Thyroid gland (tissue), 4 donors: ENCODE measurements at places on chromosomes 2 and 18.

DNA sequence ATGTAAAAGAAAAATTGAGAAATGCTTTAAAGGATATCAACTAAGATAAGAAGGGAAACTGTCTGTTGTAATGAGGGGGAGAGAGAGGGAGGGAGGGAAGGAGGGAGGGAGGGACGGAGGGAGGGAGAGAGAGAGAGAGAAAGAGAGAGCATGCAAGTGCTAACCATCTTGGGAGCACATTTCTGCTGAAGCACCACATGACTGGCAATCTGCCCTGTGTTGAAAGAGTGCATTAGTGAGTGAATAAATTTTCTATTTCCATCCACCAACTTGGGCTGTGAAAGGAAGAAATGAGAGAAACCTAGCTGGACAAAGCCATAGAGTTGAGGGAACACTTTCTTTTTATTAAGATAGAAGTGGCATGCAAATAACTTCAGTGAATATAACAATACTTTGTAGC lies 110.7 kb downstream of the TMX3 start:
- H3K27ac ChIP-seq = no peak overlapping the region
- DNase-seq = no peak
- no peaks in the 10 kb centered on the region for H3K4me1 ChIP-seq
- no peaks in the 10 kb centered on the region for H3K36me3 ChIP-seq
- H3K4me3 ChIP-seq = no peak overlapping the region

DNA sequence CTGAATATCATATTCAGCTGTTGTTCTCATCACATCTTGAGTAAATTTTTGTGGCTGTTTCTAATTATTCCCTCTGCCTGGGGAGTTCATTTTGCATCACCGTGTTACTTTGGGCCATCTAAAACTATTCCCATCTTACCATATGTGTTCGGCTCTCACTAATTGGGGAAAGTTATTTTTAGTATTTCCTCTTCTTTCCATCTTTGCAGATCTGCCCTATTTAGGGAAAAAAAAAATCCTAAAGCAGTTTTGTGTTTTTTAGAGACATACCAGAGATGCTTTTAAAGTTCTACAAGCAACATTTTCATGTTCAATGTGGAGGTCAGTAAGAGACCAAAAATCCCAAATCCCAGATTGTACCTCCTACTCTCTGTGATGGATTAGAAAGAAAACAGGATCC lies 111.3 kb upstream of the NDUFV2 start:
- H3K27me3 ChIP-seq = no peaks in the 10 kb centered on the region
- no peaks in the 10 kb centered on the region for H3K36me3 ChIP-seq
- DNase-seq = no peak
- no peak overlapping the region for H3K4me3 ChIP-seq
- no peak overlapping the region for H3K27ac ChIP-seq

DNA sequence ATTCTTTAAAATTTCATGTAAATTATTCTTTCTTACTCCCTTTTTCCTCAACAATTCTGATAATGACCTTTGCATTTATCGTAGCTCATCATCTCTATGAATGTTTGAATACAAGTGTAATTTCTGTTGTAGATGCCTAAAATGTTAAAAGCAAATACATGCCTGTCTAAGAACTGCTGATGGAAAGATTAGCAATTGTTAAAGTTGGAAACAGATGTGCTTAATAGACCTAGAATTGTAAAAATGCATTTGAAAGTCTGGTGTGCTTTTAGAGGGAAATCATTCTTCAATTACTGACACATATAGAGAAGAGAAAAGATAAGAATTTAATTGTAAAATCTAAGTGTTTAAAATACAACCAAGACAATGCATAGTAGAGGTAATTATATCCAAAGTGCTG lies 50.4 kb downstream of the CCDC102B start:
- H3K27ac ChIP-seq = no peak overlapping the region
- no peaks in the 10 kb centered on the region for H3K4me1 ChIP-seq
- no peaks in the 10 kb centered on the region for H3K27me3 ChIP-seq
- H3K4me3 ChIP-seq = no peak overlapping the region

DNA sequence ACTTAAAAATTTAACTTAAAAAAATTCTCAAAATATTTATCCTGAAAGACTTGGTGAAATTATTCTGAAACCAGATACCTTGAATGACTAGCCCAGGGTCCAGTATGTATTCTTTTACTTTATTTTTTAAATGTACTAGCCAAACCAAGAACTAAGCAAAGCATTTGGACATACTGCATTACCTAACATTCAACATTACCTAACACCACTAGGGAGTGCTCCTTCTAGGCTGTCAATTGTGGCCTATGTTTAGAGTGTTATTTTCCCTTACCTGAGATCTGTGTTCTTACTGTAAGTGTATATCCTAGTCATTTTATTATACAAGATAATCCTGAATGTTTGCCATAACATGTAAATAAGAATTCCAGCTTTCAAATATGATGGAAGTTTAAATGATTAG lies 496.6 kb downstream of the PTPRM start:
- H3K36me3 ChIP-seq = no peaks in the 10 kb centered on the region
- no peaks in the 10 kb centered on the region for H3K27me3 ChIP-seq
- H3K4me1 ChIP-seq = no peaks in the 10 kb centered on the region
- no peak overlapping the region for H3K27ac ChIP-seq
- DNase-seq = no peak

DNA sequence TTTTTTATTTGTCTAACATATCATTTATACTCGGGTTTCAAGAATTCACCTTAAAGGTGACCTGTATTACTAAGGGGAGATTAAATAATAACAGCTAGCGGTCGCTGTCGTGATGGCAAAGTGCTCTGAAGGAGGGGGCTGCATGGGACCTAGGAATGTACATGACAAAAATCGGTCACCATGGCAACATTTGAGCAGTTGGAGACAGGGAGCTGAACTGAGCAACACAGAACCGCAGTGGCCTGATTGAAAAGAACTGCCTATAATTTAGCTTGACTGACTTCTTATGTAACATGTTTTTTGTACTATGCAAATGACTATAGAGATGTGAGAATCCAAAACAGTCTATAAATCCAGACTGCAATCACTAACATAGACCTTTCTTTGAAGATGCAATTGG lies 34.3 kb upstream of the EPHA4 start:
- DNase-seq = no peak
- H3K27me3 ChIP-seq = no peaks in the 10 kb centered on the region
- no peaks in the 10 kb centered on the region for H3K36me3 ChIP-seq
- H3K4me3 ChIP-seq = no peak overlapping the region
- H3K27ac ChIP-seq = no peak overlapping the region

DNA sequence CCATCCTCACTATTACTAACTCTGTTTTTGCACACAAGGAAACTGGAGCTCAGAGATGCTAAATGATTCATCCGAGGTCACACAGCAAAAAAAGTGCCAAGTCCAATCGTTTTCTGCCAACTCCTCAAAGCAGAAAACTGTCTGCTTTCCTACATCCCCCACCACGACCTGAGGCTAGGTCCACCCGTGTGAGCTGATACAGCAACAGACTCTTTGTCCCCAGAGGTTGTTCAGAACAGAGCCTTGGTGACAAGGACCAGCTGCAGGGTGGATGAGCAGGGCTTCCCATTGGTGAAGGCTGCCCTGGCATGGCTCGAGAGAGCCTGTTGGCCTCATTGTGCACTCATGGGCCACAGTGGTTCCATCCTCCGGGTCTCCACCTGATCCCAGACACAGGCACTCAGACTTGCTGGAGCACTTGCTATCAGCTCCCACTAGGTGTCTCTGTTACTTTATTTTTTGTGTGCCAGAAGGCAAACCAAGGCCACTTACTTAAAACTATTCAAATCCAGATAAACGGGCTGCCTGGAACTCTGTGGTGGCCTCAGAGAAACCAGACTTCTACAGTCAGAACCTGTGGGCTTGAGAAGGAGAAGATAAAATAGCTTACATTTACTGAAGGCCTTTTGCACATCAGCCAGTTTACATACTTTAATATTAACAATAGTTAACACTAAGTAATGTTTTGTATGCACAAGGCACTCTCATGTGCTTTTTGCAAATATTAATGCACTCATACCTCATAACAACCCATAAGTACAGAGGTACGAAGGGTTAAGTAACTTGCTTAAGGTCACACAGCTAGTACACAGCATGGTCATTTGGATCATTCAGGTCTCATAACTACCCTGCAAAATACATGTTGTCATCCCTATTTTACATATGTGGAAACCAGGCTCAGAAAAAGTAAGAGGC lies 62.9 kb upstream of the CTIF start:
- H3K36me3 ChIP-seq = no peaks in the 10 kb centered on the region
- H3K27ac ChIP-seq = no peak overlapping the region
- H3K27me3 ChIP-seq = no peaks in the 10 kb centered on the region
- no peaks in the 10 kb centered on the region for H3K4me1 ChIP-seq
- peak; percentile 46 for DNase-seq

- no peaks in the 10 kb centered on the region for H3K36me3 ChIP-seq
- no peak overlapping the region for H3K4me3 ChIP-seq
- no peak for DNase-seq
These were observed 11.6 kb upstream of the B4GALT6 start for GRCh38 chr18:31695989-31696388.

GRCh38 chr2:100980046-100980445 lies 22.0 kb upstream of the RPL31 start:
- no peaks in the 10 kb centered on the region for H3K27me3 ChIP-seq
- H3K4me1 ChIP-seq = no peaks in the 10 kb centered on the region
- no peaks in the 10 kb centered on the region for H3K36me3 ChIP-seq
- no peak for DNase-seq

GRCh38 chr2:122034777-122035176 lies 279.3 kb downstream of the TSN start:
- H3K27ac ChIP-seq = no peak overlapping the region
- DNase-seq = no peak
- H3K4me3 ChIP-seq = no peak overlapping the region

- H3K27ac ChIP-seq = no peak overlapping the region
- H3K27me3 ChIP-seq = no peaks in the 10 kb centered on the region
- no peak for DNase-seq
- no peak overlapping the region for H3K4me3 ChIP-seq
These were observed 1.3 kb upstream of the RSAD2 start for GRCh38 chr2:6876309-6876708.

DNA sequence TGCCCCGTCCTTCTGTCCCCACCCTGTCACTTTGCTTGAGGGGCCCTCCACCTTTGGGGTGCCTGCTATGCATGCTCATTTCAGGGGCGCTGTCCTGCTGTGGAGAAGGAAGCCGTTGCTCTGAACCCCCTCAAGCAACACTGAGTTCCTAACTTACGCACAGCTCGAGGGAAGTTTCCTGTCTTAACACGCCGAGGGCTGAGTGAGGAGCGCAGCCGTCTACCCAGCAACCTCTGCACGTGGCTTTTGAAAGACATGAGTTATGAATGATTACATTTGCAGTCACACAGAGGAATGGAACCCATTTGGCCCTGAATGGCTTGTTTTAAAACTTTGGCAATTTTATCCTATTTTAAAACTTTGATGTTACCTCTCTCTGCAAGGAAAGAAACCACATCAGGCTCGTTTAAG lies 14.0 kb downstream of the RAMP1 start:
- H3K4me3 ChIP-seq = no peak overlapping the region
- H3K4me1 ChIP-seq = no peaks in the 10 kb centered on the region
- DNase-seq = no peak
- no peaks in the 10 kb centered on the region for H3K27me3 ChIP-seq
- H3K27ac ChIP-seq = no peak overlapping the region
- H3K36me3 ChIP-seq = no peaks in the 10 kb centered on the region

- DNase-seq = no peak
- H3K4me1 ChIP-seq = no peaks in the 10 kb centered on the region
- H3K4me3 ChIP-seq = no peak overlapping the region
- H3K27me3 ChIP-seq = no peaks in the 10 kb centered on the region
These were observed 140.3 kb upstream of the SLC8A1 start for GRCh38 chr2:40592218-40592617.

DNA sequence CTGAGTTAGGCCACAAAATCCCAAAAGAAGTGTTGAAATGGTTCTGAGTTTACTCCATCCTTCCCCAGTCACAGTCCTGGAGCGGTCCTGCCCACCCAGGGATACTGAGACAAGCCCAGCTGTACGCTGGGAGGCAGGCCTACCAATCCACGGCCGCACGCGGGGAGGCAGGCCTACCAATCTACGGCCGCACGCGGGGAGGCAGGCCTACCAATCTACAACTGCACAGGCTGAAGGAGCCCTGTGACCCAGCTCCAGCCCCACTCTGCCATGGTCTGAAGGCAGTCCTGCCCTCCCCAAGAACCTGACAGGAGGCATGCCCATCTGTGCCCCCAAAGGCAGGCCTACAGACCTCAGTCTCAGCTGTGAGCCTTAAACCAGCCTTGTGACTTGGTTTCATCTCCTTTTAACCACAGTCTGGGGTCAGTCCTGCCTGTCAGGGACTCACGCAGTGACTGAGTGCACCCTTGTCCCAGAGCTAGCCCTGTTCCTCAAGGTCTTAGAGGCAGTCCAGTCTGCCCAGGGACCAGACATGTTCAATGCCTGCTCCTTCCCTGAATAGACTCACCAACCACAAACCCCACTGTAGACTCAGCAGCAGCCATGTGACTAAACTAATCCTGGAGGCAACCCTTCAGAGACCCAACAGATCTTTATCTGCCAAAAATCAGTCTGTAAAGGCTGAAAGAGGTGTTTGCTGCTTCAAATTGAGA lies 36.8 kb downstream of the GPC1 start:
- H3K27me3 ChIP-seq = no peaks in the 10 kb centered on the region
- H3K27ac ChIP-seq = no peak overlapping the region
- no peak overlapping the region for H3K4me3 ChIP-seq
- DNase-seq = no peak
- no peaks in the 10 kb centered on the region for H3K36me3 ChIP-seq

DNA sequence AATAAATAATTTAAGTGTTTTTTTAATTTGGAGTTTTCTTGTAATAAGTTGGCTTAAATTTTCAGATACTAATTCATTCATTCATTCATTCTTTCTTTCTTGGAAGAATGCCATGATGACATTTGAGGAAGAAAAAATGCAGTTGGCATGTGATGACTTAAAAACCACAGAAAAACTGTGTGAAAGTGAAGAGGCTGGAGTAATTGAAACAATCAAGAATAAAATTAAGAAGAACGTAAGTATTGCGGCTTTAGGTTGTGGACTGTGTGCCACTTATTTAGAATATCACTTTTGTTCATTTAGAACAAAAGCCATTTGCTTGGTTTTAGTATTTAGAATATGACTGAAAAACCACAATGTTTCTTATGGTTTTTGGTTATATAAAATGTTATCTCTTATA lies 51.4 kb downstream of the TTC39C start:
- no peaks in the 10 kb centered on the region for H3K36me3 ChIP-seq
- H3K4me1 ChIP-seq = no peaks in the 10 kb centered on the region
- no peak overlapping the region for H3K27ac ChIP-seq
- DNase-seq = no peak

DNA sequence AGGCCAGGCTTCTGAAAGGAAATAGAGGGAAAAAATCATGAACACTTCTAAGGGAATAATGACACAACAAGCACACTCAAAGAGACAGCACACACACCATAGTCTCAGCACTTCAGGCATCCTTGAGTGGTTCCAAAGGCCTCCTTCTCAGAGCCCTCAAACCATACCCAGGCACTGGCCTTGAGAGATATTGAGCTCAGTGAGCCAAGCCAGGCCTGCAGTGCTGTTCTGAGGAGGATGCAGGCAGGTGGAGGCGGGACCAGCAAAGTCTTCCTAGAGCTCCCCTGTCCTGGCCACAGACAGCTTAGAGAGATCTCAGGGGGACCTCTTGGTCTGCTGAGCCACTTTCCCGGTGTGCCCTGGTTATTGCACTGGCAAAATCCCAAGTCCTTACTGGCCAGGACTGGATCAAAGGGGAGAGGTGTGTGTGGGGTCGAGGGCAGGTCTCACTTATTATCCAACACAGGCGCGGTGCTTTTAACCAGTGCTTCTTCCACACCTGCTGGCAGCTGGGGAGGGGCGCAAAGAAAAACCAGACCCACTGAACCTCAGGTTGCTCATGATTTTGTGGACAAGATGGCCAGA lies 86.8 kb upstream of the HAAO start:
- no peaks in the 10 kb centered on the region for H3K27me3 ChIP-seq
- no peaks in the 10 kb centered on the region for H3K36me3 ChIP-seq
- peak overlapping the region; percentile 59 for H3K27ac ChIP-seq
- H3K4me3 ChIP-seq = no peak overlapping the region
